ENCODE measurements at places on chromosomes 11 and 22.
A peak's percentile ranks its signal among the peaks of the same experiment; 100 is the strongest.

GRCh38 chr11:19646308-19646707 is 66.3 kb upstream of the NAV2 start:
- DNase-seq = no peak

GRCh38 chr22:24033731-24034130 is 22.6 kb downstream of the CABIN1 start:
- no peak for DNase-seq

- no peak for DNase-seq
These were observed 38.7 kb downstream of the EIF3F start for GRCh38 chr11:8025816-8026215.

- no peak for DNase-seq
These were observed 15.8 kb upstream of the CARS1 start for GRCh38 chr11:3073029-3073435.

DNA sequence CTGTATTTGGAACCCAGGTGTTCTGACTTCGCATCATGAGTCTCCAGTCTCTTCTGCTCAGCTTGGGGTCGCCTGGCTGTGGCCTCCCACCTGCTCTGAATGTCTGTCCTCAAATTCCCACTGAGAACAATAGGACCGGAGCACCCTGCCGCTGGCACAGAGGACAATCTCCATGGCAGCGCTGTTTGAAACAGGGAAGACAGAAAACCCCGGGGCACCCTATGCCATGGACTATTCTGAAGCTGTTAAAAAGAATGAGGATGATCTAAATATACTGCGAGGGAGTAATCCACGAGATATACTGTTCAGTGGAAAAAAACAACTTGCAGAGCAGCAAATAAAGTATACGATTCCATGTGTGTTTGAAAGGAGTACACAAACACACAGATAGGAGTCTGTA is 415.6 kb upstream of the NARS2 start:
- no peak for DNase-seq

GRCh38 chr22:17121233-17122195 is at the start of gene TMEM121B:
TMEM121B (minus strand) TSS chr22:17121360; CDS start chr22:17121127, 233 bp downstream.
- peak; percentile 88 for DNase-seq

DNA sequence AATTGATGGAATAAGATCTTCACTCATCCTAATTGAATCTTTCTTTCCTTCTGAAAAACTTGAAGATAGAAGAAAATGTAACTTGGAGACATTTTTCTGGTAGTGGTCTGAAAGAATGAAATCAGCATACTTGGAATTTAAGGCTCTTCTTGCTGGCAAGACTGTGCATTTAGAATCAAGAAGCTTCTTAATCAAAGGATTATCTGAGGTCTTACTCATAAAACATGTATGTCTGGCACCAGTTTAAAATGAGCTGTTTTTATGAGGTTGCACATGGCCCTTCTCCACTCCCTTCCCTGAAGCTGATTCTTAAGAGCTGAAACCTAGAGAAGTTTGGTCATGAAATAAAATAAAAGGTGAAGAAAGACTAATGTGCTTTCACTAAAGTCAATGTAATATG is 77.3 kb downstream of the ARHGEF12 start:
- no peak for DNase-seq

GRCh38 chr11:72585762-72586311 is 88.4 kb downstream of the PDE2A start:
- peak; percentile 34 for DNase-seq

- no peak for DNase-seq
These were observed 12.6 kb downstream of the OMP start for GRCh38 chr11:77115181-77115611.

GRCh38 chr11:117878314-117878938 is 2.0 kb upstream of the FXYD6 start:
- DNase-seq = no peak

DNA sequence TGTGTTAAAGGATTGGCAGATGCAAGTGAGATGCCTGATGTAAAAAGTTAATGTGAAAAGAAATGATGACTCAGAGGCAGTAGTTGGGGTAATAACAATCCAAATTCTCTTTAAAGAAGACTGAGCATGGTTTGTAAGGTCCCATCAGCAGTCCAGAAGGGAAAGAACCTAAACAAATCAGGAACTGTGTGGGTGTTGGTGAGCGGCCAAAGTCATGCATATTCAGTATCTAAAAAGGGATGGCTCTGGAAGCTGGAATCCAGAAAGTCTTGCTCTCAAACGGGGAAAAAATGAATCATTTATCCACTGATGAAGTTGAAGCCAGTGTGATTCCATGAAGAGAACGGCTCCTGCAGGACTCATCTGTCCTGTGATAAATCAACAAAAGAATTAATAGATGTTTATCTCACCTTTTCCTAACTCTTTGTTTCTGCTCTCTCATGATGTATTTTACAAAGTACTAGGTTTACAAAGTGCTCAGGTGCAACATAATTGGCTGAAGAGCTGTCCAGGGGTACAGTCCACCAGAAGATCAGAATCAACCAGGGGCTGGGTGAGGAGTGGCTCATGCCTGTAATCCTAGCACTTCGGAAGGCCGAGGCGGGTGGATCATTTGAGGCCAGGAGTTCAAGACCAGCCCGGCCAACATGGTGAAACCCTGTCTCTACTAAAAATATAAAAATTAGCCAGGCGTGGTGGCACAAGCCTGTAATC is 20.5 kb upstream of the SORL1-AS1 start:
- no peak for DNase-seq

GRCh38 chr11:102685754-102686153 is 19.8 kb downstream of the MMP27 start:
- no peak for DNase-seq

- DNase-seq = no peak
These were observed 72.9 kb downstream of the CACNA1I start for GRCh38 chr22:39643311-39644083.

DNA sequence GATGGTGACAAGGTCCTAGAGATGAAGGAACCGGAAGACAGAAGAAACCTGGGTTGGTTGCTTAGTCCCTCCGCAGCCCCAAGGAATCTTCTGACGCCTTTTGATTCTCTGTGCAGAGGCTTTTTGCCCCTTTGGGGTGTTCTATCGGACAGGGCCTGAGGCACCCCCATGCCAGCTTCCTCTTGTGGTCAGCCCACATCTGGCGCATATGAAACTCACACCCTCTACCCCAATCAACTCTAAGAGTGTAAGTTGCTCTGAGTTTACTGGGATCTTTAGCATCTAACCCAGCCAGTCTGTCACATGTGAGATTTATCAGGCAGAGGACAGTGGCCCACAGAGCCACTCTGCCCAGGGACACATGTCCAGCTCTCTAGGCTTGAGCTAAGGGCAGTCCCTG is 17.4 kb downstream of the RASD2 start:
- DNase-seq = no peak

GRCh38 chr11:114161486-114162250 is 102.2 kb downstream of the ZBTB16 start:
- DNase-seq = no peak

GRCh38 chr11:86625544-86625943 is 46.9 kb downstream of the ME3 start:
- DNase-seq = no peak
